Stimulated activated CD4-positive, alpha-beta T cell treated with anti-CD3 and anti-CD28 coated beads, Interleukin-1b, Interleukin-23, amount 100 ng/mL, for 1 hour (primary cell): ENCODE measurements at places on chromosomes 12 and 14.
A peak's percentile ranks its signal among the peaks of the same experiment; 100 is the strongest.

GRCh38 chr12:106986135-106986534 is 811 bp downstream of the MTERF2 start:
- DNase-seq, result no peak

- DNase-seq, result no peak
These were observed 3.0 kb upstream of the CORO1C start for GRCh38 chr12:108734200-108734906.

DNA sequence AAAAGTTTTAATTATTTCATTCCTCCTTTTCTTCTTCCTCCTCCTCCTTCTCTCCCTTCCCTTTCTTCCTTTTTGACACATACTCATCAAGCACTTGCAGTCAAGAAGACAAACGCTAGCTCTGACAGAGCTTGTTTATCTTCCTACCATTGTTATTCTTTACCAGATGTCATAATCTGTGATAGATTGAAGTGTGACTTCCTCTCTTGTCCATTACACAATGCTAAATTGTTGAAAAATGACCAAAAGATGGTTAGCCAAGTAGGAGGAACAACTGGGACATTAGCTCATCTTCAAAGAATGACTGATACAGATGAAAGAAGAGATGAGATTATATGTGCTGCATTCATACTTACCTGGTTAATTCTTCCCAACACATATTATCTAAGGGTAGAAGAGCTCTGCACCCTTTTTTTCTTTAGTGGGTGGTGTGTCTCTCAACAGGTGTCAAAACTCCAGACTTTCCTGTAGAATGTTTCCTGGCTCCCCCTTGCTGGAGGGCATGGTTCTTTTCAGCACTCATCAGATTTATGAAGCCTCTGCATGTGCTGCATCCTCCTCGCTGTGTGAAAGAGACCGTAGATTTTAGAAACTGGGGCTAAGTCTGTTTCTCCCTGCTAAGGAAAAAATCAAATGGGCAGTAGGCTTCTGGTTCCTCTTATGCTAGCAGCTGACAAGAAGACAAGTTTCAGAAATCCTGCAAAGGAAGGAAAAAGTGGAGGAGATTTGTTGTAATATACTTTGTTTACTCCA is 147.1 kb downstream of the TMX1 start:
- DNase-seq, result no peak

GRCh38 chr12:6965026-6965661 is 5.3 kb downstream of the PHB2 start:
- peak; percentile 81 for DNase-seq

DNA sequence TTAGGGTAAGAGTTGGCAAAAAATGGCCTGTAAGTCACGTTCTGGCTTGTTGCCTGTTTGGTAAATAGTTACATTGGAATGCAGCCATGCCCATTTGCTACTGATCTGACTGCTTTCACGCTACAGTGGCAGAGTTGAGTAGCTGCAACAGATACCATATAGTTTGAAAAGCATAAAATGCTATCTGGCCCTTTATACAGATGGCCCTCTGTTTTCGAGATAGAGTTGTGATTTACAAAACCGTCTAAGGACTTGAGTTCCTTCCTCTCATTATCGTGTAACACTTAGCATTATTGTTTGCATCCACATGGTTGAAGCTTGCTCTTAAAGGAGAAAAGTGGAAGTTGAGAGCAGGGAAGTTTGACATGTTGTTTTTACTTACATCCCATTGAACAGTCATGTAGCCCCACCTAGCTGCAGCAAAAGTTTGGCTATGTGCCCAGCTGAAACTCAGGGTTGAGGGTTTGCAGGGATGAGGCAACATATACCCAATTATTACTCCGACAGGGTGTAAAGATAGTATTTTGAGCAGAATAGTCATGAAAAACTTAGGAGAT is 11.3 kb upstream of the SCFD1 start:
- no peak for DNase-seq

GRCh38 chr12:94070520-94070919 is 77.9 kb upstream of the PLXNC1 start:
- no peak for DNase-seq

DNA sequence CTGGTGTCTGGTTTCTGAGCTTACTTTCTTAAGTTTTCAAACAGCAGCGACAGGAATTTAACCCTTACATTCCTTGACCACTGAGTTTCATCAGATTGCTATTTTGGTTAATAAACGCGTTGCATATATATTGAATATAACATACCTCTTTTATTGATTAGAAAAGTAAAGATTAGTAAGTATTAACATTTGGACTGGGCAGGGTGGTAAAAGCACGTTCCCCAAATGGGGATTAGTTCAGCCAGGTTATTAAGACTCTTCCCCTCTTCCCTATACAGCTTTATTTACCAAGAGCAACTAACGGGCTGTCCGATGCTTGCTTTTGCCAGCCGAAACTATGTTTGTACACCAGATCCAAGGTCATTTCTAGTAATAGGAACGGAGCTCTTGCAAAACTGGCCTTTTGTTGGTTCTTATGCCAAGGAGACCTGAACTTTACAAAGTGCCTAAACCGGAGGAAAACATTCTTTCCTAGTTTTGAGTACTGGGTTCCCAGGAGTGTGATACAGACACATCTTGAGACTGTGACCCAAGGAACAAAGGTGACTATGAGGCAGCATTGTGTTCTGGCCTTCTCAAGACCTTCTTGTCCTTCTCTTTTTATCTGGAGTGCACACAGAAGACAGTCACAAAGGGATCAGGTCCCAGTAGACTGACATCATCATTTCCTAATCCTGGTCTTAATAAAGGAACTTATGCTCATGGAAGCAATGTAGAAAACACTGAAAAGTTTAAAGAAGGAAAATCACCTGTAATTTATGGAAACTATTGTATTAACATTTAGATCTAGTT is 2.6 kb downstream of the GLRX5 start:
- no peak for DNase-seq

DNA sequence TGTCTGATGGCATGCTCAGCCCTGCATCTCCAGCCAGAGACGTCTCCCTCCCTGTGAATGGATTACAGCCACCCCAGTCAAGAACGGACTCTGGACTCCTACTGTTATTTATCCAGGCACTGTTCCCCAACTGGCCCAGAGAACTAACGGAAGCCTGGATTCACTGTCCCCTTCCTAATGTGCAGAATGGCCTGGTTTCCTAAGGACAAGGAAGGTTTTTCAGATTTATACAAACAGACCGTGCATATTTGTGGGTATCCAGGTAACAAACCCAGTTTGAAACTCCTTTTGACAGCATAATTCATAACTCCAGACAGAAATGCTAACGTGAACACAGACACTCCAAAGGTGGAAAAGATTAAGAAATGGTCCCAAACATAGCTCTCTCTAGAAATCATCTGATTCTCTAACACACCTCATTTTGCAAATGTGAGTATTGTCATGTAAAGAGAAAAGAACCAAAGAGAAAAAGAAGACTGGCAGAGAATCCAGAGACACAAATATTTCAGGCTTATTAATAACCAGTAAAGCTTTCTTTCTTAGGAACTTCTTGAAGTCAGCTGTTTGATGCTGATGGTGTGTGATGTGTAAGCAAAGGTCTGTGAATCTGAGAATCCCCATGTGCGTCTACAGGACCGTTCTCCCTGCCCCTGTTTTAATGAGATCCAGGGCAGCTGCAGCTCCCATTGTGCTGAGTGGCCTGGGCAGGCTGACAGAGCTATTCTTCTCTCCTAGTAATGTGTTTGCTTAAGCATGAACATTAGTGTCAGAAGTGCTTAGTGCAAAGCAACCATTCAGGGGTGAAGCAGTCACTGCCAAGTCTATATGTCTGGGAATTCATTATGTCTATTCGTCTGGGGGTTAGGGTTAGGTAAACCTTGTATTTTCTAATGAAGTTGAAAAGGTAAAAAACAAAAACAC is 86.8 kb upstream of the HIF1A start:
- DNase-seq, result no peak

- DNase-seq, result no peak
These were observed 408 bp upstream of the KRT72 start for GRCh38 chr12:52601671-52602070.

GRCh38 chr12:87656311-87656710 is 372.9 kb downstream of the C12orf50 start:
- no peak for DNase-seq

GRCh38 chr14:57848786-57849185 is 17.1 kb downstream of the SLC35F4 start:
- no peak for DNase-seq

- DNase-seq, result no peak
These were observed 24.7 kb upstream of the NPFF start for GRCh38 chr12:53532021-53532420.
